Muscle of arm (tissue), 14 donors: ENCODE measurements at places on chromosomes 5 and 9. TPM values are rescaled to one million over a fixed set of nuclear protein-coding genes. Genes with fewer than 3 reads are reported as not detected.

Gene MPDZ
- 59.5 TPM for polyA plus RNA-seq

Gene N4BP3
- polyA plus RNA-seq, result 10.6 TPM

Gene TAS2R1
- polyA plus RNA-seq, result 0.25 TPM

Gene LCN2
- polyA plus RNA-seq, result not detected

Gene MEIKIN
- polyA plus RNA-seq, result 0.50 TPM

Gene BNIP1
- 10.2 TPM for polyA plus RNA-seq

Gene BAAT
- 1.7 TPM for polyA plus RNA-seq

Gene MAPK9
- polyA plus RNA-seq, result 32.2 TPM
